ENCODE measurements at places on chromosomes 16 and 17.

DNA sequence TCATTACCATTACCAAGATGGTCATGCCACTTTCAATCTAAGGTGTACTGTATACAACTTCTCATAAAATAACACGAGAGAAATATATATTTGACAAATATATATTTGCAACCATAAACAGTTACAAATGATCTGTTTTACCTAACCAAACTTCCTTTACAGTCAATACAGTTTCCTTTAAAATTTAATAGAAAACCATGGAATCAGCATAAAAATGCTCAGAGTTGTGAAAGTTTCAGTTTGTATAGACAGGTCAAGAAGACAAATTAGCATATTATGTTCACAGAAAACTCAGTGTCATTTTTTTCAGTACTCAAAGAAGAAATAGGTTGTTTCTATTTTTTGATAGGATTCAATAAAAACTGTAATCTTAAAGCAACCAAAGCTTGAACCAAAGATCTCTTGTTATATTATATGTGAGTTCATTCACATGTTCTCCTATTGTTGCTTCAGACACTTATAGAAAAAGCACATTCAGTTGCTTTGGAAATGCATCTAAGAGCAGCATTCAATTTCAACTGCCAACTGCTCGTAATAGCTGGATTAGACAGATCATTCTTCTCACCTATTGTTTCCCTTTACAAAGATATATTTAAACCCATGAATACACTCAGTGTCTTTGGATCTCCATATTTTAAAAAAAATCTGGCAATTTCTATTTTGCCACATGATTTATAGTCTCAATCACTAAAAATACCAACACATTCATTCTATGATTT lies 15.1 kb downstream of the SSH2 start:
- DNase-seq = no peak

DNA sequence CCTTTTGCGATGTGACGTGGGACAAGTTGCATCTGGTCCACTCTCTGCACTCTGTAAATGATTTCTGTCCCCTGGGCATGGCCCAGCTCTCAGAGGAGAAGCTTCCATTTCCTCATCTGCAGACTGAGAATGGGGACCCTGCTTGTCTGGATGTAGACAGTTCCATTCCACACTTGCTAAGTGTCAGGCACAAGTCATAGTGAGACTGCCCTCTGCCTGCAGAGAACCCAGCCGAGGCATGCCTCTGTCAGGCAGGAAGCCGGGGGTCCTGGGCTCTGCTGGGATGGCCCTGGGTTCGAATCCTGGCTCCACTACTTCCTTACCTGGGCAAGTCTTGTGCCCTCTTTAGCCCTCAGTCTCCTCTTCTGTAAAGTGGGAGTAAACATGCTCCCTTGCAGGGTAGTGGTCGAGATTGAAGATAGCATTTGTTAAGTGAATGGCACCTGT lies 4.1 kb downstream of the MAP2K3 start:
- no peak for DNase-seq

DNA sequence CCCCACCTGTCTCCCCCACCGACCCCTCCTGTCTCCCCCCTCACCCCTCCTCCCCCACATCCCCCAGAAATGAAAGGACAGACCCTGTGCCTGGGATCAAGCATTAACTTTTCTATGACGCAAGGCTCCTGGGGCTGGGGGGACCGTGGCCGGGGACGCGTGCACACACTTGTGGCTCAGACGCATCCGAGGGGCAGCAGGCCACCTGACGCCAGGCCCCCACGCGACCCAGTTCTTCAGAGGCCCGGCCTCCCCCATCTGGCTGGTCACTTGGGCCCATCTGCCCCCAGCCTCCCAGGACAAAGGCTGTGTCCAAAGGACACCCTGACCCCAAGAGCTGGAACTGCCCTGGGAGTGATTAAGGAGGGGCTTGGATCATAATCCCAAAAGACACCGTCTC lies 14.0 kb upstream of the PVALEF start:
- no peak for DNase-seq

GRCh38 chr16:729768-730665 lies 3.1 kb downstream of the HAGHL start:
- no peak for DNase-seq

GRCh38 chr16:11603331-11603750 lies 16.6 kb upstream of the LITAF start:
- no peak for DNase-seq

All from activated gamma-delta T cell treated with Interleukin-2 at 50 U/mL for 16 hours (primary cell).